ENCODE measurements at places on chromosomes 13 and 19.

- no peak for DNase-seq
Observed at GRCh38 chr13:93715866-93716265, 489.3 kb downstream of the GPC6 start.

DNA sequence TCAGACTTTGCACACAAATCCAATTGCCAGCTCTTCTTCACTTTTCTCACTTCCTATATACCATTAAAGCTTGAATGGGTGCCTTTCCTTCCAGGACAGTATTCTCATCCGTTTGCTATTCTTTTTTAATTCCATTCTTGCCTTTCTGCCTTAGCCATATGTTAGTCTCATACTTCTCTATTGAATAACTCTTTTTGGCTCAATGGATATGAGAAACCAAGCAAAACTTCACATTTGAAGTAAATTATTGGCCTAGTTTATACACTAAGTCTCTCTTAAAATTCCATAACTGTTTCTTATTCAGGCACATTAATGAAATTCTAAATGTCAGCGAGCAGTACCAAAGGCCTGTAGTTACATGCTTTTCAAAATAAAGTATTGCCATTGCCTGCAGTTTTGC, 129.6 kb upstream of the FRY start:
- DNase-seq = no peak

- no peak for DNase-seq
Observed at GRCh38 chr19:18263324-18264136, 10.7 kb downstream of the IQCN start.

GRCh38 chr13:73602295-73602694, 531.9 kb downstream of the KLF12 start:
- no peak for DNase-seq

DNA sequence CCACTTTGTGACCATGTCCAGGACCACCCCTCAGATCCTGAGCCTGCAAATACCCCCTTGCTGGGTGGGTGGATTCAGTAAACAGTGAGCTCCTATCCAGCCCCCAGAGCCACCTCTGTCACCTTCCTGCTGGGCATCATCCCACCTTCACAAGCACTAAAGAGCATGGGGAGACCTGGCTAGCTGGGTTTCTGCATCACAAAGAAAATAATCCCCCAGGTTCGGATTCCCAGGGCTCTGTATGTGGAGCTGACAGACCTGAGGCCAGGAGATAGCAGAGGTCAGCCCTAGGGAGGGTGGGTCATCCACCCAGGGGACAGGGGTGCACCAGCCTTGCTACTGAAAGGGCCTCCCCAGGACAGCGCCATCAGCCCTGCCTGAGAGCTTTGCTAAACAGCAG, 7.7 kb upstream of the CEACAM7 start:
- DNase-seq = no peak

DNA sequence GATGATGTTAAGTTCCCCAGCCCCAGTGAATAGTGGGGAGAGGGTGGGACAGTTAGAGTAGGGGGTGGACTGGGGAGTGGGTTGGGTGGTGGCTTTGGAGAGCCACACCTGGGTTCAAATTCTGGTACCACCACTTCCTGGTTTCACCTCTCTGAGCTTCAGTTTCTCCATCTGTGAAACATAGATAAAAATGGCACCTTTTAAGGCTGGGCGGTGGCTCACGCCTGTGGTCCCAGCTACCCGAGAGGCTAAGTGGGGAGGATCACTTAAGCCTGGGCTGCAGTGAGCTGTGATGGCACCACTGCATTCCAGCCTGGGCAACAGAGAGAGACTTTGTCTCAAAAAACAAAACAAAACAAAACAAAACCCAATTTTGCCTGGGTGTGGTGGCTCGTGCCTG, 5.9 kb downstream of the VAV1 start:
- no peak for DNase-seq

DNA sequence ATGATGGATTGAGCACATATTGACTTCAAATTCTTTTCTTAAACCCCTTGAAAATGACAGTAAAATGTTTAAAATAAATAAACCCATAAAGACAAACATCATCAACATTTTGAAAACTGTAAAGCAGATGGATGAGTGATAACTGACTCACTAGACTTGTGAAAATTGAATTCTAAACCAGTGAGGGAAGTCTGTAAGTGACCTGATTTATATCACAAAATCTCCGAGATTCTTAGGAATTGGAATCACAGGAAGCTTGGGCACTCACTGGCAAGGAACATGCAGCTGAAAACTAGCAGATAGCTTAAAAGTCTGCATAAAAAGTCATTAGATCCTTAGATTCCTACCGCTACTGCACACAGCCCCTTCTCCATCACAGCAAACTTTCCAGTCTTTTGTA, 51.3 kb upstream of the TSC22D1 start:
- DNase-seq = no peak

DNA sequence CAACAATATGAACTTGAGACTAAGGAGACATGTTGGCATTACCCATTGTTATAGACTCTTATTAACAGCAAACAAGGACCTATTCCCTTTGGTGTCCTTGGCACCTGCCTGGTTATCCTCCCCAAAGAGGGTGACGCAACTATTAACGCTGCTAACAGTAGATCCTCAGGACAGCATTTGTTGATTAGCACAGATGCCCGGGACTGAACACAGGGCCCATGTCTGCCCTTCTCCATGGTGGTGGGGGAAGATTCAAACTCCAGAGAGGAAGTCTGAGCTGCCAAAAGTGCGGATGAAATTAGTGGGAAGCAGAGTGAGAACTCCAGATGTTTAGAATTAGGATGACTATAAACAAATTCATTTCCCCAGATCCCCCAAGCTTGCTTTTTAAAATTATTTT, 101.2 kb upstream of the RAP2A start:
- DNase-seq = no peak

DNA sequence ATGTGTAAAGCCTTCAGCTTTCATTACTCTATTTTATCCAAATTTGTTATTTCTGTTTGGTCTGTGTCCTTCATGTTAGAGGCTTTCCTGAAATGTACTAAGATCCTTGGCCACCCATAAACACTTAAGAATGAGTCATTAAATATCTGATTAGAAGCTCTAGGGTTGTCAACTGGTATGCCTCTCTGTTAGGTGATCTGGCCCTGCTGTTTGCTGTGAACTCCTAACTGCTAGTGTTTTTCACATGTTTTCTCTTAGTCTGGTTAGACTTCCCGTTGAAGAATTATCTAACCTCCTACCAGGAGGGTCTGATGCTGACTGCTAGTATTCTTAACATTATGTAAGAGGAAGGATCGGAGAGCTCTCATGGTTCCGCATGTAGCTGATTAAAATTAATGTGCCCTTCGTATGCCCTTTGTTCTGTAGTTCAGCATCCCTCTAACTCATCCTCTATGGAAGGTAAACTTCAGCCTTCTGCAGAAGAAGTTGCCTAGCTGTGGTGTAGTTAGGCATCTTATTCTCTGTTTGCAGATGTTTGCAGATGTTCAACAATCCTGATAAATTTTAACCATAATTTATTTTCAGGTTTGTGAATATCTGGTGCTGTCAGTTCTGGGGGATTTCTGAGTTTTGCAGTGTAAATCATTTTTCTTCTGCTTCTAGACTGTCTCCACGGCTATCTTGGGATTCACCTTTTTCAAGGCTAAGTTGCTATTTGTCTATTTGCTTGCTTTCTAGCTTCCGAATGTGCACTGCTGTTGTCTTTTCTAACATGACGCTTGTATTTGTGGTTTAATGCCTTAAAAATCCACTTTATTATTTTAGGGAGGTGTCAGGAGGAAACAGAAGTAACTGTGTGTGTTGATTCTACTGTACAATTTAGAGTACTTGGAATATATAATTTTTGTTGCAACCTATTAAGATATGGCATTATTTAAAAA, 207.2 kb upstream of the SPRY2 start:
- no peak for DNase-seq

DNA sequence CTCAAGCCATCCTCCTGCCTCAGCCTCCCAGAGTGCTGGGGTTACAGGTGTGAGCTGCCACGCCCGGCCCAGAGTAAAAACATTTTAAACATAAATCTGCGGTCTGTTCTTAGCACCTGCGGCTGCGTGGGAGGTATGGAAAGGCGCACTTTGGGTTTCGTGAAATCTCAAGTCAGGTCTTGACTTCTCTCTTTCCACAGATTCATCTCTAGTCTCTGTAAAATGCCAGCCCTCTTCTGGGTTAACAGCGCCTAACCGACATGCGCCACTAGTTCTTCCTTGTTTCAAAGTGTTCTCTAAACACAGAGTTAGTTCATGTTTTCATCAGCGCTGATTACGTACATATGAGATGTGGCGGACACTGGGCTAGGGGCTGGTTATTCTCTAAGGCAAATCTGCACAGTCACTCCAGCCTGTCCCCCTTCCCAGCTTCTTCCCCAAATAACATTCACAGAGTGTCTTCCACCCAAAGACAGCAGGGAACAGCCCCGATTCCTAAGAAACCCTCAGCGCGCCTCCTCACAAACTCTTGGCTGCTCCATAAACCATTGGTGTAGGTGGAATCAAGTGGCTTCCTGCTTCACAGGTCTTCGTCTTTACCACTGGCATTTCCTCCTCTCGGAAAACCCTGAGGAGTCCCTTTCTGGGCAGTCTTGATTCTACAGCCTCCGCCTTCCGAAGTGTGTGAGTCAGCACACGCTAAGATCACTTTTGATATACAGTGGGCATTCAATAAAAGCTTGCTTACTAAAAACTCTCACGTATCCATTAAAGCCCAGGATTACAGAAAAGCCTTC, 1.4 kb downstream of the PARP4 start:
- no peak for DNase-seq

GRCh38 chr19:6216996-6217751, 62.6 kb downstream of the MLLT1 start:
- DNase-seq = no peak

DNA sequence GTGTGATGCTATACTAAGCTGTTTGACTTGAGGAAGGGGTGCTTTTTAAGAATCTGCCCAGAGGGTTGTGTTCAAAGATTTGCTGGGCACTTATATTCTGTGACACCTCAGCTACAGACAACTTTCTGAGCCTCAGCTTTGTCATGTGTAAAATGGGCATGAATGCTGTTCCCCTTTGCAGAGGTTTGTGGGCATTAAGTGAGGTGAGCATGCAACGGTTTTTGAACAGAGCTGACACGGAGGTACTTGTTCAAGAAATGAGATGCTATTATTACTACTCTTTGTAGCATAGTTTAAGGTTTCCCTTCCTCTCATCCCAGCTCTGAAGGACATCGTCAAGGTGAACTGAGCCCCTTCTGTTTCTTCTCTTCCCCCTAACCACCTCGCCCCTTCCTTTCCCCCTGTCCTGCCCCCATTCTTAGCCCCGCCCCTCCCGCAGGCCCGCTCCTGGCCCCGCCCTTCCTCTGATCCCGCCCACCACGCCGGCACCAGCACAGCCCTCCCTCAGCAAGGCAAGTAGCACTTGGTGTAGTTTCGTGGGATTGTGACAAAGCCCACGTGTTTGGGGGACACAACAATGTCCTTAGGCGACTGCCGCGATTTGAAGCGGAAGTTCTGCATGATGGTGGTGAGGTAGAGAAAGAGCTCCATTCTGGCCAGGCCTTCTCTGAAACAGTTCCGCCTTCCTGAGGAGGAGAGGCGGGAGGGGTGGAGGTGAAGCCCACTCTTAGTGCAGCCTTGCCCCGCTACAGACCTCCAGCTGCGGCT, 26.1 kb upstream of the CYP2A7 start:
- no peak for DNase-seq

GRCh38 chr19:21492947-21493906, 12.2 kb upstream of the ZNF429 start:
- DNase-seq = no peak

Data from activated CD8-positive, alpha-beta memory T cell treated with anti-CD3 and anti-CD28 coated beads for 1 hour (primary cell).